ENCODE measurements at places on chromosomes 16 and 17.

- no peak for ATAC-seq
Observed at GRCh38 chr17:68321556-68321954, 30.3 kb downstream of the ARSG start.

- no peak for ATAC-seq
Observed at GRCh38 chr16:54422569-54422978, 136.0 kb upstream of the IRX3 start.

- ATAC-seq, result peak; percentile 34
Observed at GRCh38 chr17:45405250-45406086, 27.2 kb downstream of the ARHGAP27 start.

- ATAC-seq, result no peak
Observed at GRCh38 chr17:49460401-49460800, 34.7 kb upstream of the NGFR start.

DNA sequence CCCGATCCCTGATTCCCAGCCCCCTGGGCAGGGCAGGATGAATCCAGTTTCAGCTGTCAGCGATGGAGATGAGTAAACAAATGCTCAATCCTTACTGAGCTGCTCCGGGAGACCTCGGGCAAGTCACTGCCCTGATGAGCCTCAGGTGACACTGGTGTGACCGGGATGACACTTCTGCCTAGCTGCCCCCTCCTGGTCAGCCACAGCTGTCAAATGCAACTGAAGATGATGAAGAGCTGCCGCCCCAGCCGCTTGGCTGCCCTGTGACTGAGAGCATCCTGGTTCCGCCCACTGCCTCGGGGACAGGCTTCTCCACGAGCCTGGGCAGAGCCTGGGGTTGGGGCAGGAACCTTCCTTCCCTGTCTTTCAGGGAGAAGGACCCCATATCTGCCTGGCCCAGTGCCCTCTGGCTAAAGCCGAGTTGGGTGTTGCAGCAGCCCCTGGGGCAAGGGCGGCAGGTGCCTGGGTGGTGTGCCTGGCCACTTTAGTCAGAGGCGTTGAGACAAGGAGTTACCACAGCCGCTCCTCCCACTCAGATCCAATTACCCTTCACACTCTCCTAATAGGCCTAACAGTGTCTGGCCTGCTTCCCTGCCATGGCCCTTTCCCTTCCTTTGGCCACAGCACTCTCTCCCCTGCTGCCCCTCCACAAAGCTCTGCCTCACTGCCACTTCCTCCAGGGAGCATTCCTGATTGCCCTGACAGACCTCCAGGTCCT, 5.5 kb downstream of the CCL17 start:
- no peak for ATAC-seq

DNA sequence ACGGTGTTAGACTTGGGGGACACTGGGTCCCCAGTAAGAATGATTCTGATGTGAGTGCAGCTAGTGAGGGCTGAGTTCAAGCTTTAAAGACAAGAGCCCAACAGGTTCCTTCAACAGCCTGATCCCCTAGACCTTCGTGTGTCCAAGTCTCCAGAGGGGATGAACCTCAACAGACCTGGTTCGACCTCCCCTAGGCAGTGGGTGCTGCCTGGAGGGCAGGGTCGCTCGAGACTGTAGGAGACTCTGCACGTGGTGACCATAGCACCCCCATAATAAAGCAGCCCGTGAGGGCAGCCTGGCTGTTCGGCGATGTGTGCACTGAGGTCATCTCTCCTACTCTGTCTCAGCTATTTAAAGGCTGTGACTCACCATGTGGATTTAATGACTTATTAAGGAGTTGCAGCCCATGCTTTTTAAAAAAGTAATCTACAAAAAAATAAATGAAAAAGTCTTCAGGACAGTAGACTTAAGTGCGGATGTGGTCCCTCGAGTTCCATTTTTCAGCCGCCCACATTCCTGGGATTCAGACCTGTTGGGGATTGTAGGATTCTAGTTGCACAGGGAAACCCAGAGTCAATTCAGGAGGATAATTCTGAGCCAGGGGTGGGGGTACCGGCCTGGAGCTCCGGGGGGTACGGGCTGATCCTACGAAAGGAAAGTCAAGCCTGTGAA, 23.4 kb upstream of the METRNL start:
- no peak for ATAC-seq

- ATAC-seq, result no peak
Observed at GRCh38 chr16:86902656-86903001, 324.3 kb downstream of the FOXL1 start.

GRCh38 chr17:62078009-62078408, 12.9 kb upstream of the MED13 start:
- no peak for ATAC-seq

DNA sequence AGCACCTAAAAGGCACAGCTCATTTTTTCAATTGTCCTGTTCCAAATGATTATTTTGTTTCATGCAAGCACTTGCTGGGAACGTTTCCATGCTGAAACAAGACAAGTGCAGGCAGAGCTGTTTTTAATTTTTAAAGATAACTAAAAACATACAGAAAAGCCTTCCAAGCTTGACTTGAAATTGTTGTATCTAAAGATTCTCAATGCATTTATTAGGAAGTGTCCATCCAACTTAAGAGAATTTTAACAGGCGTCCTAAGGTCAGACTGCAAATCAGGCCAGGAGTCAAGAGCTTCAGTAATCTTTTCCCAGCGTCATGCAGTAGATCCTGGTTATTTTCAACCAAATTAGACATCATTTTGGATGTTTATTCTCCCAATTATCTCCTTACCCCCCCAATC, 702.8 kb downstream of the KCNJ2 start:
- no peak for ATAC-seq

- no peak for ATAC-seq
Observed at GRCh38 chr16:22093996-22094395, 1.7 kb downstream of the VWA3A start.

GRCh38 chr17:53630115-53630514, 192.6 kb upstream of the KIF2B start:
- ATAC-seq, result no peak

DNA sequence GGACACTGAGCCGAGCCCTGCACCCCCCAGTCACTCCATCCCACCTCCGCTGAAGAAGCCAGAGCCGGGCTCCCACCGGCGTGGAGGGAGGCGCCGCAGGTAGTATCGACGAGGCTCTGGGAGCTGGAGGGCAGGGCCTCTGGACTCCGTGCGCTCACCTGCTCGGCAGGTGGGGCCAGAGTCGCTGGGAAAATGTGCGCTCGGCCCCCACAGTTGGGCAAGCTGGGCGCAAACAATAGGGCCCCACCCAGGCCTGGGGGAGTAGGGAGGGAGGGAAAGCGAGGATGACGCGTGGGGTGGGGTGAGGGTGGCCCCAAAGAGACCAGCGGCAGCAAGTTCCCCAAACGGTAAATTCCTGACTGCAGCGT, 668 bp downstream of the JUP start:
- ATAC-seq, result no peak

DNA sequence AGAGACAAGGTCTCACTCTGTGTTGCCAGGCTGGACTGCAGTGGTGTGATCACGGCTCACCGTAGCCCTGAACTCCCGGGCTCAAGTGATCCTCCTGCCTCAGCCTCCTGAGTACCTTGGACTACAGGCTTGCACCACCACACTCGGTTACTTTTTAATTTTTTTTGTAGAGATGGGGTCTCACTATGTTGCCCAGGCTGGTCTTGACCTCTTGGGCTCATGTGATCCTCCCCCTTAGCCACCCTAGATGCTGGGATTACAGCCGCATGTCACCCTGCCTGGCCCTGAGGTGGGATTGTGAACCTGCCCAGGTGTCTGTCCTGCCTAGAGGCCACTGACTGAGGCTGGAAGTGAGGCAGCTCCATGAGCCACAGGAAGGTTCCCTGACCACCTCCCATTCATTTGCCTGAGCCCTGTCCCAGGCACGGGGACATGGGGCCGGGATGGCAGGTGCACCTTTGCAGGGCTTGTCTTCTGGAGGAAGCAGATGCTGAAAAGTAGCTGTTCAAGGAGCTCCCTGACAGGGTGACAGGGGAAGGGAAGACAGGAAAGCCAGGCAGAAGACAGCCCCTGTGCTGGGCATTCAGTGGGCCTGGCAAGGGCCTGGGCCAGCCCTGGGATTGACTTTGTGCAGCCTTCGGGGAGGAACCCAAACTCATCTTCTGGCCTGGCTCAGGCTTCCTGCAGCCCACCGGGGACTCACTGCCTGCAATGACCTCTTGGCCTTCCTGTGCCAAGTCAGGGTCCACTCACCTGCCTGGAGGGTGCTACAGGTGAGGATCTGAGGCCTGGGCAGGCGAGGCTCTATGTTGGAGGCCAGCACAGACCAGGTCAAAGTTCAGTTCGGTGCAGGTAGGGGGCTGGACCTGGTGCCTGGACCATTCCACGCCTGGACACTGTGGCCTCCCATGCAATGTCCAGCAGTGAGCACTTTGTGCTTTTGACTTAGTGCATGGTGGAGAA, 8.1 kb upstream of the NOTUM start:
- ATAC-seq, result no peak

DNA sequence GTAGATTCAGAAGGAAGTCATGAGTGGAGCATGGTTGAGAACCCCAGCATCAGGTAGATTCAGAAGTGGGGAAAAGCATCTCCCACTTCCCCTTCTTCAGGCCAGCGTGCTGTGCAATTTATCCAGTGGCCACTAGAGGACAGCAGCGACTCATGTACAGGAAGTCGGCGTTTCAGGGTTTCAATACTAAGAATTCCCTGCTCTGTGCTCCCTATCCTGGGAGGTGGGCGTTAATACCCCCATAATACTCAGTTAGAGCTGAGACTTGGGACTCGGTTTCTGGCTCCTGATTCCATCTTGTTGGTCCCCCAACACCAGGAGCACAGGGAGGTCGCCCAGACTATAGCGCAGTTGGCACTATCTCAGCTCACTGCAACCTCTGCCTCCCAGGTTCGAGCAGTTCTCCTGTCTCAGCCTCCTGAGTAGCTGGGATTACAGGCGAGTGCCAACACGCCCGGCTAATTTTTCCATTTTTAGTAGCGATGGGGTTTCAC, 75.3 kb upstream of the AMZ2 start:
- ATAC-seq, result peak; percentile 66

DNA sequence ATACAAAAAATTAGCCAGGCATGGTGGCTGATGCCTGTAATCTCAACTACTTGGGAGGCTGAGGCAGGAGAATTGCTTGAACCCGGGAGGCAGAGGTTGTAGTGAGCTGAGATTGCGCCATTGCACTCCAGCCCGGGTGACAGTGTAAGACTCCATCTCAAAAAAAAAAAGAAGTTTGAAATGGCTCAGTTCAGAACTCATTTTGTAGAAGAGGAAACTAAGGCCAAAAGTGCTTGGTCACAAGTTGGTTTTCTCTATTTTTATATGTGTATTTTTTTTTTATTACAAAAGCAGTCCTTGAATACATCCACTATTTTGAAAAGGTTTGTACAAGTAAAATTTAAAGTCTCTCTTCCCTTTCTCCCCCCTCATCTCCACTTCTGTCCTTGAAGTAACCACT, 5.5 kb downstream of the TAC4 start:
- ATAC-seq, result no peak

DNA sequence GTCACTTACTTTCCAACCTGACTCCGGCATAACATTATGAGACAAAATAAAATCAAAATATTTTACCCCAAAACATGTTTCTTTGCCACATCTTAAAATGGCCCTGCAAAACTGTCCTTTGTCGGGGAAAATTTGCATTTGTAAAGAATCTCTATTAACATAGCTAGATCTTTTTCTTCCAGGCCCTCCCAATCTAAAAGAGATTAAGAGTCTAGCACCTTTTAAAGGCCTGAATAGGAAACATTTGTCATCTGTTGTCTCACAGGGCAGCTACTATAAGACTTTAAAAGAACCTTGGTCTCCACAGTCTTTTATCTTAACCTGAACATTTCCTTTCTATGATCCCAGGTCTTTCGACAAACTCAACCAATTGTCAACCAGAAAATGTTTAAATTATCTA, 18.1 kb upstream of the DHRS7B start:
- ATAC-seq, result no peak

GRCh38 chr16:4381072-4381934, 9.7 kb downstream of the VASN start:
- ATAC-seq, result no peak

- ATAC-seq, result peak; percentile 14
Observed at GRCh38 chr17:39676198-39676819, 8.1 kb downstream of the PNMT start.

GRCh38 chr17:19397556-19398041, 10.6 kb upstream of the MFAP4 start:
- no peak for ATAC-seq

DNA sequence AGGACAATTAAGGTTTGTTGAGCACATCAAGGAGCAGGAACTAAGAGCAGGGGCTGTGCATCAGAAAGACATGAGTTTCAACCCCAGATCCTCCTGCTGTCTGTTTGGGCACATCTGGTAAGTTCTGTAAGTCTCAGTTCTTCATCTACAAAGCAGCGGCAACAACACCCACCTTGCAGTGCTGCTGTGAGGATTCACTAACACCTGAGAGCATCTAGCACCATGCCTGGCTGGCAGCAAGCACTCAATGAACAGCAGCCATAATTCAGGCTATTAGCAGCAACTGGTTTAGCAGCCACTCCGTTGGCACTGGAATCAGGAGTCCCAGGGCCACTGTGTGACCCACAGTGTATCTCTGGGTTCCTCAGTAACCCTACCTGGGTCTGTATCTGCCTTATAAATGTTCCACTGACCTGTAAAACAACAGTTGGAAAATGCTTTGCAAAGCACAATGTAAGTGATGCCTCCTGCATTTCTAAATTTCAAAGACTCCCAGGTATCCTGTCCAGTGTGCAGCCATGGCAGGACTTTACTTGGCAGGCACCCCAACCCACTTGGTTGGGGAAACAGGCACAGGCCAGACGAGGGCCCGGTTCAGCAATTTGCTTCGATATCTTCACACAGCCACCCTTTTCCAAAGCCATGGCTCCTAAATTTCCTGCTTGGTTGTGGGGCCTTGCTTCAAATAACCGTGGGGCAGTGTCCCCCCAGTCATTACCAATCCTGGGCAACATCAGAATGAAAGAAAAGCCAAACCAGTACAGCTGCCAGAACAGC, 4.2 kb downstream of the ST3GAL2 start:
- no peak for ATAC-seq

- no peak for ATAC-seq
Observed at GRCh38 chr17:75531721-75532072, 6.2 kb downstream of the LLGL2 start.

GRCh38 chr17:1498869-1499268, 6.4 kb upstream of the MYO1C start:
- ATAC-seq, result no peak

- ATAC-seq, result peak; percentile 74
Observed at GRCh38 chr17:7841396-7841914, 7.4 kb downstream of the KDM6B start.

DNA sequence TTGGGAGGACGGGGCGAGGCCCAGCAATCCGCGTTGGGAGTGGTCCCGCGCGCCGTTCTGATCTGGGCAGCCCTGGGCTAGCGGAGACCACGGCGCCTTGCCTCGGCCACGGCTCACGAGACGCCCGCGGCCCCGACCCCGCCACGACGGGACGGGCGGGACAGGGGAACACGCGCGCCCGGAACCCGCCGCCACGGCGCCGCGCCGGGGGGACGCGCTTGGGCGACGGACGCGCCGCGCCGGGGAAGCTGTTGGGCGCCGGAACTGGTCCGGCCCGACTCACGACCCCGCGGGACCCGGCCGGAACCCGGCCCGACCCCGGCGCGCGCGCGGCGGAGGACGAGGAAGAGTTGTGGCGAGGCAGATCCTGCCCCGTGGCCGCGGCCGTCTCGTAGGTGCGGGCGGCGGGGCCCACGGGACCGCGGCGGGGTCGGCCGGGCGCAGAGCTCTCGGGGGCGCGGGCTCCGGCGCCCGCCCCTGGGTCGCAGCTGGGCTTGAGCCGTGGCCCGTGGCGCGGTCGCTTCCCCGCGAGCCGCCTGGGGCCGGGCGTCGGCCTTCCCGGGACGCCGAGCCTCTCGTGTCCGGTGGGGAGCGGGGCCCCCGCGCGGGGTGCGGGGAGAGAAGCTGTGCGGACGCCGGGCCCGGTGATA, at the start of gene ACSF3:
Gene ACSF3, plus strand, starts transcription at position 251 of the 650 bp plus-strand sequence. CDS start 6,830 bp downstream, outside the sequence.
- ATAC-seq, result peak; percentile 88

- no peak for ATAC-seq
Observed at GRCh38 chr17:70181376-70181775, 12.0 kb downstream of the KCNJ2 start.

Measured in gastroesophageal sphincter (tissue), 4 donors.